ENCODE measurements at places on chromosomes 6 and 20.

DNA sequence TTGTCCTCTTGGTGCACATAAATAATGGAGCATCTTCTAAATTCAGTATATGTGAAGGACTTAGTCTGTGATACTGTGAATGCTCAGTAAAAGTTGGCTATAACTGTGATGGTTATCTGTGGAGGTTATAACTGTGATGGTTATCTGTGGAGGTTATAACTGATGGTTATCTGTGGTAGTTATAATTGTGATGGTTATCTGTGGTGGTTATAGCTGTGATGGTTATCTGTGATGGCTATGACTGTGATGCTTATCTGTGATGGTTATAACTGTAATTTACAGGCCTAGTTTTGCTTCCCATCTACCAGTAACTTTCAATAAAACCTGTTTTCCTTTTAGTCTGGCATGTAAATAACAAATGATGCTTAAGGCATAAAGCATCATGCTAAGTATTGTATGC, 16.5 kb downstream of the PTK7 start:
- no peak for DNase-seq

DNA sequence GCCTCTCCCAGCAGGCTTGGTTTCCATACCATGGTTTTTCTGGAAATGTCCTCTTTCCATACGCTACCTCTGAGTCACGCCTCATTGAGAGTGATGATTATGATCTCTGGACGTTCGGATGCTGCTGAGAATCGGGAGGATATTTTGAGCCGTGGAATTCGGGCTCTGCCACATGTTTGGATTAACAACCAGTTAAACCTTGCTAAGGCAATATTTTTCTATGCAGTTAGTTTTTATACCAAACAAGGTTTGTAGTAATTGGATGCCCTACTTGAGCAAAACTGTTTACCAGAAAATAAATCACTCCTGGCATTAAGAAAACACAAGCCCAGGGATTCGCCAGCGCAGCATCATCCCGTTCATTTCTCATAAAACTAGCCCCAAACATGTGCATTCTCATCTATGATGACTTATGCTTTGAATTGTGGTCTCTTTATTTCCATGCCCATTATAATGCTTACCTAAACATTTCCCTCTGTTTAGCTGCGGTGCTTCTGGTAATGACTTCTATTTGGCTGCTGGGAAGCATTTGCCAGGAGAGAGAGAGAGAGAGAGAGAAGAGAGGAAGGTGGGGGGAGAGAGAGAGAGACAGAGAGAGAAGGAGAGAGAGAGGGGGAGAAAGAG, 198.9 kb downstream of the CLIC5 start:
- no peak for DNase-seq

DNA sequence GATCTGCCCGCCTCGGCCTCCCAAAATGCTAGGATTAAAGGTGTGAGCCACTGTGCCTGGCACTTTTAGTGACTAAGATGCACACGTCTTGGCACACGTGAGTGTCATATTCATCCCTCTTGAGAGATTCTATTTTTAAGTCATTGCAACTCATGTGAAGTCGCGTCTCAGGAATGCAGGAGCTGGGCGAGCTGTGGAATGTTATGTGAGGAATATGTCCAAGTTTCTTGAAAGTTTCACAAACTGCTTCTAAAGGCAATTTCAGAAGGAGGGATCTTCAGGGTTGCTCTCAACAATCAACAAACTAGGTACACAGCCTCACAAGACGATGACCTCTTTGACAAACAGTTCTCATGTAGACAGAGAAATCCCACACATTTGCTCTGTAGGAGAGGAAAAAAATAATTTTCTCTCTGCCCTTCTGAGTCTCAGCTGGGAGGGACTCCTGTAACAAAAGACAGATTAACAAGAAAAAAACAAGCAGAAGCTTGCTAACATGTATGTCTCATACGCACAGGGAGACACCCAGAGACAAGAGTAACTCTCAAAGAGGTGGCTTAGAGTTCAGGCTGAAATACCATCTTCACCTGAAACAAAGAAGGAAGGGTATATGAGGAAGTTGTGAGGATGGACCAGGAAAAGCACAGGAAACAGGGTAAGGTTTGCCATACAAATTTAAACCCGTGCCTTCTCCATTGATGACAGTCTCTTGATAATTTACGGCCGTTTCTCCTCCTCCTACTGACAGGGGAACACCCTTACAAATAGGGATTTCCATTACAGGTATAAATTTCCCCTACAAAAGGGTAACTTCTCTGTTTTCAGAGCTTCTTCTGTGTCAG, 45.3 kb upstream of the FAM50B start:
- peak; percentile 18 for DNase-seq

- DNase-seq, result no peak
These were observed 17.4 kb downstream of the SIM1 start for GRCh38 chr6:100447081-100447899.

- no peak for DNase-seq
These were observed 850.9 kb downstream of the TFAP2A start for GRCh38 chr6:9564021-9564420.

- DNase-seq, result no peak
These were observed 270 bp upstream of the TIAM2 start for GRCh38 chr6:154994836-154995253.

DNA sequence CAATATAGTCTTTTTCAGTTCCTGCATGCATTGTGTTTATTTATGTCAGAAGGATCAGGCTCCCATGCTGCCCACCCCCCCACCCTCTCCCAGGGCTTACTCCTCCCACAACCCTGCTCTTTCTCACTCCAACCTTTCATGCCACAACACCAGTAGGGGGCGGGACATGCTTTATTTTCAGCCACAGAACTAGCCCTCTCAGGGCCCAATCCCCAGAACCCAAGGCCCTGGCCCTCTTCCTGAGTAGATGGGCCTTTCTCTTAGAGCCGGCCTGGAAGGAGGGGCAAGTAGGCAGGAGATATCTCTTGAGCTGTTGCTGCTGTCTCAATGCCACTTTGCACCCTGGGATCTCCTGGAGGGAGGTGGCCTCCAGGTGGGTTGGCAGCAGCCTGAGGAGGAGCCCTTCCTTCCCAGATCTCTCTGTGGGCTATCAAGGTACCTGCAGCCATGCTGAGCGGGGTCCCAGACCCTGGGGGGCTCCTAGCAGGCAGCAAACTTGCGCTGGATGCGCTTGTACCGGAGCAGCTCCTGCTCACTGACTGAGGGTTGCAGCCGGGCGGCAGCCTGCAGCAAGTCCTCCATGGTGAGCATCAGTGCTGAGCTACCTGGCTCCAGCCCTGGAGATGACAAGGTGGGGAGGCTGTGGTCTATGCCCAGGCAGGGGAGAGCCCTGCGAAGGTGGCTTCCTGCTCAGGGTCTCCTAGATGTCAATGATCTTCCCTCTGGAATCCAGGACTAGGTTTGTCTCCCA, 3.5 kb downstream of the GNMT start:
- DNase-seq, result peak; percentile 81
